ENCODE measurements at places on chromosomes 3 and 15.
A peak's percentile ranks its signal among the peaks of the same experiment; 100 is the strongest.

- no peak for DNase-seq
These were observed 1730.4 kb downstream of the SI start for GRCh38 chr3:163347944-163348343.

DNA sequence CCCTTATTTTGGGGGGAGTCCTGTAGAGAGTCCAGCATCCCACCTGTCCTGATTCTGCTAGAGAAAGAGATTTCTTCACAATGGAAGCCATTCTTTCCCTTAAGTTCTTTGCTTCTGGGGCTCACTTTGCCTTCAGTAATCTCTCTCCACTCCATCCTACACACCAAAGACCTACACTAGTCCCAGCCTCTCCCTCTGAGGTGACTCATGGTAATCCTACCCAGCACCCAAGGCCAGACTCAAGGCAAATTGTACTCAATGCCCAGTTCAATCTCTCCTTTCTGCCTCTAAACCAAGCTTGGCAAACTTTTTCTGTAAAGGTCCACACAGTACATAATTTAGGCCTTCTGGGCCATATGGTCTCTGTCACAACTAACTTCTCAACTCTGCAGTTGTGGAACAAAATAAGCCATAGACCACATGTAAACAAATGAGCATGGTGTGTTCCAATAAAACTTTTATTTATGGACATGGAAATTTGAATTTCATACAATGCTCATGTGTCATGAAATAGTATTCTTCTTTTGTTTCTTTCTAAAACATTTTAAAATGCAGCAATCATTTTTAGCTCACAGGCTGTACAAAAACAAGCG lies 72.5 kb downstream of the MRPL46 start:
- no peak for DNase-seq

- DNase-seq: no peak
These were observed 36.5 kb downstream of the RPLP1 start for GRCh38 chr15:69489073-69489571.

DNA sequence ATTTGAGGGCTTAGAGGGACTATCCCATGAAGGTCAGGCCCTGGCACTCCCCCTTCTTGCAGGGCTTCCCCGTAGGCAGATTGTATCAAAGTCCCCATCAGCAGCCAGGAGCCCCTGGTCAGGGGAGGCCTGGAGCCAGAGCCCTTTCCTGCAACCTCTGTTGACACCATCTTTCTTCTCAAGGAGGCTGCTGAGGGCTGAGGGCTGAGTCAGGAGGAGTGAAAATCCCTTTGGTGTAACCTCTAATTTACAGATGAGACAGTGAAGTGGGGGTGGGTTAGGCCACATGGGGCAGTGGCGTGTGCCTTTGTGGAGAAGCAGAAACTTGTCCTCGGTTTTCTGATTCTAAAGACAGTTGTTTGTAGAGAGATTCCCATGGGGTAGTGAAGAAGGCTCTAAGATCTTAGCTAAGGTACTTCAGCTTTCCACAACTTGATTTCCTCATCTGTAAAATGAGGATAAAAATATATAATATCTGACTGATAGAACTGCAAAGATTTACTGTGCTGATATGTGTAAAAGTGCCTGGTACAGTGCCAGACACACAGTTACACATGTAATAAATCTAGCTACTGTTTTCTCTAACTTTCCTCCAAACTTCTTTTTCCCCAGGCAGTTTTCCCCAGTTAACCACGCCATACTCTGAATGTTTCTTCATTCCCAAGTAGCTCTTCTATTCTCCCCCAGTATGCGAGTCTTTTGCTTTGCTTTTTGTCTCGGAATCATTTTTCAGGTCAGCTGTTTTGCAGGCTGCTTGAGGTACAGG lies 249.4 kb upstream of the TPM1 start:
- no peak for DNase-seq

DNA sequence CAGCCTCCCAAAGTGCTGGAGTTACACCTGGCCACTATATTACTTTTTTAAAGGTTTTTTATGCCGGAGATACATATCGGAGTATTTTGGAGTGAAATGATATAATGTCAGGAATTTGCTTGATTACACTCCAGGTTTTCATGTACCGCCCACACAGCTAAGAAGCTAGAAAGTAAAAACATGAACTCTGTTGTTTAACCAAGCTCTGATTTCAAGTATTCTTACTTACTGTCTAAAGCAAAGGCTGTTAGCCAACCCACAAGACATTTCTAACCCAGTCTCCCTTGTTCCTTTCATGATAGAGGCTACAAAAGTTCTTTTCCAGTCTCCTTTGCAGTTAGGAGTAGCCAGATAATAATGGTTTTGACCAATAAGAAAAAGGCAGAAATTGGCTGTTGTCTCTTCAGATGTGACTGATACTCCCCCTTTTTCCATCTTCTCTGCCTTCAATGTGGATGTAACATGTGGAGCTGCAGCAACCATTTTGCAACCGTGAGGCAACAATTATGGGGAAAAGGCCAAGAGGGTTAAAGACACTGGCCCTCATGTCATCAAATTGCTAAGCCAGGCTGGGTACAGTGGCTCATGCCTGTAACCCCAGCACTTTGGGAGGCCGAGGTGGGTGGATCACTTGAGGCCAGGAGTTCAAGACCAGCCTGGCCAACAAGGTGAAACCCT lies 6.1 kb upstream of the CP start:
- DNase-seq: no peak

- no peak for DNase-seq
These were observed 27.7 kb downstream of the GRM2 start for GRCh38 chr3:51734572-51734907.

DNA sequence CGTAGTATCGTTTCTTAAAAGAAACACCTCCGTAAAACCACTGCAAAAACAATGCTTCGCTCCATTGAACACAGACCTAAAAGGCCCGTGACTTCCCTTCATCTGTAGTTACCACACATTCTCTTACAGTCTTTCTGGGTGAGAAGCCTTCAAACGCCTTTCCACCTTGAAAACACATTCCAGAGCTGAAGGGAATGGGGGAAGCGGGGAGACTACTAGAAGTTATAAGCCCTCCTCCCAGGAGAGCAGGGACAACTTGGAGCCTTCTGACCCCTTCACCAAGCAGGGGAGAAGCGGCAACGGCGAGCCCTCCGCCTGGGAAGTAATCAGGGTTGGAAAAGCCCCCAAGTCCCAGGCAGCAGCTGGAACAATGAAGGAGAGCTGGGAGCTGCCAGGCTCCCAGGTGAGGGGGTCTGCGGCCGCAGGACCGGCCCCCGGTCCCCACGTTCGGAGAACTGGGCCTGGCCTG lies 461 bp downstream of the SECISBP2L start:
- no peak for DNase-seq

- DNase-seq: no peak
These were observed 74.3 kb downstream of the FBLN2 start for GRCh38 chr3:13623101-13623654.

DNA sequence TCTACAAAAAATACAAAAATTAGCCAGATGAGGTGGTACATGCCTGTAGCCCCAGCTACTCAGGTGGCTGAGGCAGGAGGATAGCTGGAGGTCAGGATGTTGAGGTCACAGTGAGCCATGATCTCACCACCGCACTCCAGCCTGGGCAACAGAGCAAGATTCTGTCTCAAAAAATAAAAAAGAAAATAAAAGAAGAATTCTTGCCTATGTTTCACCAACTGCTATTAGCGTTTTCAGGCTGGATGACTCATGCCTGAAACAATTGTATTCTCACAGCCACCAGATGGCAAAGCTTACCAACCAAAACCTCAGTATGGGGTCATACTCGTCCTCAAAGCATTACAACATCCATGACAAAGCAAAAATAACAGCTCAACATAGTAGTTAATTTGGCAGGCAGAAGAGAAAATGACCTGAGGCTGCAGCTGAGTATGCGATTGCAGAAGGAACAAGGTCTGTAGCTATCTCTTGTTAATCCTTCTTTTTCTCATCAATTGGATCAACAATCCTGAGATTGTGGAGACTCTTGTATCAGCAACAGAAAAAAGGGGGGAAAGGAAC lies 52.2 kb downstream of the TP53BP1 start:
- peak; percentile 5 for DNase-seq
